ENCODE measurements at places on chromosomes 6 and 20. TPM values are rescaled to one million over a fixed set of nuclear protein-coding genes. Genes with fewer than 3 reads are reported as not detected.

- no peak within 1 kb of the TSS for H3K27ac ChIP-seq
- H3K4me1 ChIP-seq: peaks cover 3% of the 10 kb centered on the region
- no peak within 1 kb of the TSS for H3K4me3 ChIP-seq
- no peak for DNase-seq
- H3K27me3 ChIP-seq: no peaks in the 10 kb centered on the region
Observed at GRCh38 chr6:31575335-31575901, at the start of gene TNF. Gene TNF (plus strand): TSS chr6:31575565. CDS start chr6:31575742, 177 bp downstream.

DNA sequence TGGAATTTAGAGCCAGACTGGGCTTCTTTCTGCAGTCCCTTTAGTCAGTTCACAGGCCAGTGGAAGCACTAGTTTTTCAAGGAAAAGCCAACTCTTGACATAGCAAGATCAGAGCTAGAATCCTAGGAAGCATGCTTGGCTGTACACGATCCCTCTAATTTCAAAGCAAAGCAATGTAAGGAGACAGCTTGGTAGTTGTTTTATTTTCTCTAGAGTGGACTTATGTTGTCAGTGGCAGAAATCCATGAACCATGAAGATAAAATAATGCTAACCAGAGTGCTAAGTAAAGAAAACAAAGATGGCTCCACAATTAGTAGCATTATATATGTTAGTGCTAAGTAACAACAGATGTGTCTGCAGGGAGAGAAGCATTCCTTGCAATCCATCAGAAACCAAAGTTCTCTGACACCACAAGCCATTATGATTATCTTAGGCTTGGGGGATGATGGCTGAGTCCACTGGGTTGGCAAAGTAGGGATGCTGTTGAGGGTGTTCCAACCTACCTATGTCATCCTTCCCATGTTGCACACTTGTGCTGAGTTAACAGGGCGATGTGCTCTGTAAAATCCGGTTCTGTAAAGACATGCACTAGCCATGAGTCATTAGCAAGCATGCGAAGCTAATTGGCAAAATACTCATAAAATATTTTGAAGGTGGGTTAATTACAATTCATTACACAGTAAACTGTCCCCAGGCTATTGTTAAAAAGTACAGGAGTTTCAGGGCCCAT is 115.2 kb downstream of the BMP2 start:
- no peaks in the 10 kb centered on the region for H3K36me3 ChIP-seq
- no peak overlapping the region for H3K27ac ChIP-seq
- DNase-seq: no peak
- no peaks in the 10 kb centered on the region for H3K27me3 ChIP-seq

Gene LY6G6C
- 0.35 TPM for total RNA-seq

Gene MAPK14
- total RNA-seq: 50.6 TPM

DNA sequence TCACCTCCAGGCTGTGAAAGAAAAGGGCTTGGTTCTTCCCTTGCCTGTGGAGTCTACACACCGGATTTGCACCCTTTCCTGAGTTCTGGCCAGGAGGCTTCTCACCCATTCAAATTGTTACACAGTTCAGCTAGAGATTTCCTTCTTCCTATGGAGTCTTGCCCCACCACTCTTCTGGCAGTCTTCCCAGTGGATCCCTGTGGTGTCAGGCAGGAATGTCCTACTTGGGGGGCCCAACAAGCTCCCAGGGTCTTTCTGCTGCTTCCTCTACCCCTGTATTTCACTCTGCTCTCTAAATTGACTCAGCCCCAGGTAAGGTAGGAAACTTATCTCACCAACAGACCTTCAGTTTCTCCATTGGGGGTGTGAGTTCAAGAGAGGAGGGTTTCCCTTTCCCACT is 14.0 kb upstream of the CST9L start:
- no peaks in the 10 kb centered on the region for H3K36me3 ChIP-seq
- no peak overlapping the region for H3K4me3 ChIP-seq
- no peaks in the 10 kb centered on the region for H3K4me1 ChIP-seq
- no peak for DNase-seq

Gene SYTL3
- total RNA-seq: 0.74 TPM

DNA sequence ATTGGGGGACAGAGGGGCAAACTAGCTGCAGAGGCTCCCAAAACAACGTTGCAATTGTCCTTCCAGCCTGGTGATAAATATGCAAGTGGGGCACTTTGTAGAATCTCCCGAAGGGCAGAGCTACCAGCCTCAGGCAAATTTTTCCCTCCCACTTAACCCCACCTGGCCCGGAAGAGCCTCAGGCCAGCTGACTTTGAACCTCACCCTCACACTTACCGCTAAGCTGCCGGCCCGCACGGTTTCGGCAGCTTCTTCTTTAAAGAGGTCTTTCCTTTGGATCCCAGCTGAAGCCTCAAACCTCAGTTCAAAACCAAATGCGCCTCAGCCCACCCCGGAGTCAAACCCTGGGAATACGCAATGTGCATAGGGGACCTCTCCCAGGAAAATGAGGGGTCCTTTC is 2.5 kb downstream of the OVOL2 start:
- no peaks in the 10 kb centered on the region for H3K4me1 ChIP-seq
- no peak overlapping the region for H3K27ac ChIP-seq
- peaks cover 50% of the 10 kb centered on the region for H3K27me3 ChIP-seq

GRCh38 chr6:33439956-33440648 is 14.3 kb upstream of the ZBTB9 start:
- H3K4me3 ChIP-seq: no peak overlapping the region
- no peak for DNase-seq
- H3K36me3 ChIP-seq: peaks cover 3% of the 10 kb centered on the region

- DNase-seq: no peak
- H3K4me1 ChIP-seq: no peaks in the 10 kb centered on the region
- H3K36me3 ChIP-seq: peaks cover 3% of the 10 kb centered on the region
- no peak overlapping the region for H3K27ac ChIP-seq
Observed at GRCh38 chr6:49454787-49455709, 8.0 kb downstream of the MMUT start.

GRCh38 chr6:46440641-46441040 is 50.6 kb downstream of the RCAN2 start:
- H3K27ac ChIP-seq: no peak overlapping the region
- H3K4me1 ChIP-seq: no peaks in the 10 kb centered on the region
- no peaks in the 10 kb centered on the region for H3K36me3 ChIP-seq
- no peak overlapping the region for H3K4me3 ChIP-seq
- no peak for DNase-seq

Gene HAO1
- total RNA-seq: not detected

Gene TCF21
- total RNA-seq: not detected

Gene PGM3
- total RNA-seq: 74.8 TPM

- H3K4me1 ChIP-seq: no peaks in the 10 kb centered on the region
- H3K4me3 ChIP-seq: no peak overlapping the region
- no peaks in the 10 kb centered on the region for H3K27me3 ChIP-seq
- DNase-seq: no peak
- H3K36me3 ChIP-seq: no peaks in the 10 kb centered on the region
Observed at GRCh38 chr6:5828296-5828695, 178.4 kb downstream of the NRN1 start.

DNA sequence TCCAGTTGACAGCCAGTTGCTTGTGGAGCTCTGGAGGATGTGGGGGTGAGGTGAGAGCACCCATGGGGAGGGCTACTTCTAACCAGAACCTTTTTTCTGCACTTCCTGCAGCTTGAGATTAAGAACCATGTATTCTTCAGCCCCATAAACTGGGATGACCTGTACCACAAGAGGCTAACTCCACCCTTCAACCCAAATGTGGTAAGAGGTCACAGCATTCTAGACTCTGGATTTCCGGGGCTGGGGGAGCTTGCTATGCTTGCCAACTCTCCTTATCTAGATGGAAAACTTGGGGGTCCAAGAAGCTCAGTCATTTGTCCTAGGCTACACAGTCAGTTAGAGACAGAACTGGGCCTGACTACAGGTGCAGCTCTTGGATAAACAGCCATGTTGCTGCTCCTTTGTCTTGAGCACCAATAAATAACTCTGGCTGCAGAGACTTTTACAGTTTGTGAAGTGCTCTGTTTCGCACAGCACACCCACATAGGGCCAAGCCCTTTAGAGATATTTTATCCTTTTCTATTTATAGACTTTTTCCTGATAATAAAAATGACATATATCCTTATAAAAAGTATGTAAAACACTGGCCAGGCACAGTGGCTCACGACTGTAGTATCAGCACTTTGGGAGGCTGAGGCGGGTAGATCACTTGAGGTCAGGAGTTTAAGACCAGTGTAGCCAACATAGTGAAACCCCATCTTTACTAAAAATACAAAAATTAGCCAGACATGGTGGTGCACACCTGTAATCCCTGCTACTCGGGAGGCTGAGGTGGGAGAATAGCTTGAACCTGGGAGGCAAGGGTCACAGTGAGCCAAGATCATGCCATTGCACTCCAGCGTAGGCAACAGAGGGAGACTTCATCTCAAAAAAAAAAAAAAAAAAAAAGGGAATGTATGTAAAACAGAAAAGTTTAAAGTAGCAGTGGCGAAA is 10.6 kb upstream of the IFT52 start:
- H3K4me3 ChIP-seq: no peak overlapping the region
- H3K4me1 ChIP-seq: no peaks in the 10 kb centered on the region
- H3K36me3 ChIP-seq: no peaks in the 10 kb centered on the region
- H3K27me3 ChIP-seq: no peaks in the 10 kb centered on the region
- H3K27ac ChIP-seq: no peak overlapping the region

Gene CLIC5
- total RNA-seq: 0.14 TPM

GRCh38 chr20:48769069-48769983 is 58.5 kb downstream of the PREX1 start:
- DNase-seq: no peak
- no peaks in the 10 kb centered on the region for H3K36me3 ChIP-seq
- no peaks in the 10 kb centered on the region for H3K27me3 ChIP-seq
- no peak overlapping the region for H3K4me3 ChIP-seq

Gene SPTLC3
- 0.23 TPM for total RNA-seq

GRCh38 chr20:45771182-45771759 is 20.4 kb downstream of the WFDC3 start:
- H3K27ac ChIP-seq: no peak overlapping the region
- no peaks in the 10 kb centered on the region for H3K4me1 ChIP-seq

DNA sequence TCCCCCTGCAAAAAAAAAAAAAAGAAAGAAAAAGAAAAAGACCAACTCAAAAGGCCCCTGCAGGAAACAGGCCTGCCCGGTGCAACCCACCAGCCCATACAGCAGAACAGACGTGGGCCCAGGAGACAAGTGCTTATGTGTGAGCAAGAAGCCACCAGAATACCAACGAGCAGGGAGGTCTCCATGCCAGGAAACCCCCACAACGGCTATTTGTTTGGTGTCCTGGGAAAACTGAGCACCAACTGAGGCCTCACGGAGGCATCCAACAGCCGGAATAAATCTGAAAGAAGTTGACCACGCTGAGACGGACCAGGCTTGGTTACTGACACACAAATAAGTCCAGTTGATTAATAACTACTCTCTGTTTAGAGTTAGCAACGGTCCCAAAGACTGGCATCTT is 29.7 kb downstream of the PTPRT start:
- H3K4me3 ChIP-seq: no peak overlapping the region
- H3K4me1 ChIP-seq: no peaks in the 10 kb centered on the region
- H3K27me3 ChIP-seq: no peaks in the 10 kb centered on the region
- H3K36me3 ChIP-seq: no peaks in the 10 kb centered on the region
- no peak for DNase-seq

DNA sequence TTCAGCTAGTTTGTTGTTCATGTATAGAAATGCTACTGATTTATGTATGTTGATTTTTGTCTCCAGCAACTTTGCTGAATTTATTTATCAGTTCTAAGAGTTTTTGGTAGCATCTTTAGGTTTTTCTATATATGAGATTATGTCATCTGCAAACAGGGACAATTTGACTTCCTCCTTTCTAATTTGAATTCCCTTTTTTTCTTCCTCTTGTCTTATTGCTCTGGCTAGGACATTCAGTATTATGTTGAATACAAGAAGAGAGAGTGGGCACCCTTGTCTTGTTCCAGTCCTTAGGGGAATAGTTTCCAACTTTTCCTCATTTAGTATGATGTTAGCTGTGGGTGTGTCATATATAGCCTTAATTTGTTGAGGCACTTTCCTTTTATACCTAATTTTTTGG is 58.2 kb downstream of the CDH26 start:
- H3K36me3 ChIP-seq: no peaks in the 10 kb centered on the region
- no peak overlapping the region for H3K27ac ChIP-seq
- DNase-seq: no peak

DNA sequence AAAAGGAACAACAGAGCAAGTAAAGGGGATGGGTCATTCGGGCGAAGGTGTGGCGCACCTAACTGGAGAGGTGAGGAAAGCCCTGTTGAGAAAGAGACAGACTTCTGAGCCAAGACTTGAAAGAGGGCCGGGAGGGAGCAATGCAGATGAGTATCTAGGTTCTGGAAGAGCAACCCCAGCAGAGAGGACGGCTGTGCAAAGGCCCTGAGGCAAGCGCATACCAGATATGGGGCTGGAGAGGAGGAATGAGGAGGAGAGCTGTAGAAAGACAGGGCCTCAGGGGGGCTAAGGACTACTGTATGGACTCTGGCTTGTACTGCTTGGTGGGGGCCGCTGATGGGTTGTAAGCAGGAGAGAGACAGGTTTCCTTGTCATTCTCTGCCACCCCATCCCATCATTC is 21.9 kb downstream of the TRERF1 start:
- H3K27me3 ChIP-seq: no peaks in the 10 kb centered on the region
- no peak overlapping the region for H3K27ac ChIP-seq
- DNase-seq: no peak
- no peak overlapping the region for H3K4me3 ChIP-seq

Gene CYP21A2
- 0.32 TPM for total RNA-seq

DNA sequence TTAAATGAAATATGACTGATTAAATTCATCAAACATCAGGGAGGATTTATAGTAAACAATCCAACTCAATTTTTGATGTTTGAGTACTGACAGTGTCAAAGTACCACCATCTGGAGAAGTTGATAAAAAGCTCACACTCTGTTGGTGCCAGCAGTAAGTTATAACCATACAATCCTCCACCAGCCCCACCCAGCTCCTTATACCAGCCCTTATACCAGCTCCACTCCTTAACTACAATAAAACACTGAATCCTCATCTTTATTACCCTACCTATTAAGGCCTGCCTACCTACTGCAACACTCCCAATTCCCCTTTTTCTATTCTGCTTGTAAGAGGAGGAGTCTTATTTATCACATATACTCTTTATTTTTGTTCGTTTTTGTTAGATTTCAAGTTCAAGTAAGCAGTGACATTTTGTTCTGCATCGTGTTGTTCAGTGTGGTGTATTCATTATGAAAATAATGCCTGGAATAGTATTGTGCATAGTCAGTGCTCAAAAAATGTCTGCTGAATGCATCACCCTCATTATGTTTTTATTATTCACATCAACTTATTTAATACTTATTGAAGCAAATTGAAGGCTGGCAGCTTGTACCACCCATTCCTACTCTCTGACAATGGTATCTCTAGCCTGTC is 954.7 kb upstream of the ADGRB3 start:
- peaks cover 9% of the 10 kb centered on the region for H3K4me1 ChIP-seq
- H3K36me3 ChIP-seq: no peaks in the 10 kb centered on the region
- no peak overlapping the region for H3K4me3 ChIP-seq

- H3K27me3 ChIP-seq: no peaks in the 10 kb centered on the region
- DNase-seq: no peak
- peaks cover 22% of the 10 kb centered on the region for H3K4me1 ChIP-seq
- no peak overlapping the region for H3K27ac ChIP-seq
Observed at GRCh38 chr6:37366910-37367309, 13.1 kb downstream of the RNF8 start.

GRCh38 chr20:62899633-62900051 is 26.7 kb downstream of the DIDO1 start:
- peaks cover 15% of the 10 kb centered on the region for H3K36me3 ChIP-seq
- H3K4me3 ChIP-seq: no peak overlapping the region
- no peaks in the 10 kb centered on the region for H3K27me3 ChIP-seq
- H3K4me1 ChIP-seq: no peaks in the 10 kb centered on the region
- H3K27ac ChIP-seq: no peak overlapping the region

Gene CNPY3
- total RNA-seq: 53.1 TPM

All from endothelial cell of umbilical vein (primary cell).